H9 (cell line): ENCODE measurements at places on chromosomes 4 and X. TPM values are rescaled to one million over a fixed set of nuclear protein-coding genes. Genes with fewer than 3 reads are reported as not detected.

The CSAG1 gene
- total RNA-seq, result not detected in 2 replicates

The PDGFC gene
- 3.9 and 4.5 TPM in 2 replicates for total RNA-seq

The ZNF157 gene
- total RNA-seq, result 0.81 TPM in 2 replicates

The MAMLD1 gene
- total RNA-seq, result 0.48 and 0.53 TPM in 2 replicates

The NAA10 gene
- total RNA-seq, result 101 and 103 TPM in 2 replicates

DNA sequence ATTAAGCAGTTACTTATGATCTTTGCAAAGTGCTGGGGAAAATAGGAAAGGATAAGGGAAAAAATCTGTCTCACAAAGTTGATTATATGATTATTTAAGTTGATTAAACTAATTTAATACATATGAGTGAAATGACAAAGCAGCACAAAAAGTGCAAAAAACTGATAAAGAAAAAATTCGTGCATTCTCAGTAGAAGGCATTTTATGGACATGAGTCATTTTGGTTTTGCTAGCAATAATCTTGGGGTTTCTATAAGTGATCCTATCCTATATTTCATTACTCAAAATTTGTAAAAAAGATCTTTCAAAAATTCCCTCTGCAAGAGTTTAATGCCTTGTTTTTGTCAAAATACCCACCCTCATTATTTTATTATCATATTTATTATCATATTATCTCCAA, 224.2 kb upstream of the ANXA10 start:
- DNase-seq, result no peak
- H3K4me3 ChIP-seq, result no peak overlapping the region
- no peaks in the 10 kb centered on the region for H3K36me3 ChIP-seq
- H3K27ac ChIP-seq, result no peak overlapping the region

DNA sequence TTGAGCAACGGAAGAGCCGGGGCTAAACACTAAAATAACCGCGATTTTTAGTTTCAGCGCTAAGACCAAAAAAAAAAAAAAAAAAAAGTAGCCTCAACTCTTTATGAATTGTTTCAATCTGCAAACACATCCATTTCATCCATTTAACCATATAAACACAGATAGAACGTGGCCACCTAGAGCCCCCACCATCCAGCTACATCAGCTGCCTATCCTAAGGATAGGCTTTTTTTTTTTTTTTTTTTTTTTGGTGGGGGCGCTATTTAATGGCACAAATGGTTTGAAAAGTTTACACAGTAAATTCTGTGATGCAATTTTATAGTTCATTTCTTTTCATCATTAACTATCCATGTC, 492 bp upstream of the HDAC8 start:
- no peaks in the 10 kb centered on the region for H3K27me3 ChIP-seq
- peaks cover 25% of the 10 kb centered on the region for H3K36me3 ChIP-seq
- H3K27ac ChIP-seq, result no peak overlapping the region

DNA sequence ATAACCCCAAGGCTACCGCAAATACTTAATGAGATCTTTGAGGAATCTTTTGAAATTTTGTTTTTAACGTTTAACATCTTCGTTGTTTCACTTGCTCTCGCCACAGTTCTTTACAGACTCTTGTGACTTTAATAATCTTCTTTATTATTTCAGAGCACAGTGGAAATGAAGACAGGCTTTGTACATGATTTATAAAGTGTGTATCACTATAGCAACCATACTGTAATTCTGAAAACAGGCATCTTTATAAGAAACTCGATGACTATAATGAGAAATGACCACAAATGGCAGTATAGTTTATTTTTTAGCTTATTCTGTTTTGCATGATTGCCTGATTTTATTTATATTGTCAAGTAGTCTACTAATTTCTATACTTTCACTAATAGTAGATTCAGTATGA, 224.4 kb upstream of the GALNTL6 start:
- no peak overlapping the region for H3K4me3 ChIP-seq
- no peak for DNase-seq

DNA sequence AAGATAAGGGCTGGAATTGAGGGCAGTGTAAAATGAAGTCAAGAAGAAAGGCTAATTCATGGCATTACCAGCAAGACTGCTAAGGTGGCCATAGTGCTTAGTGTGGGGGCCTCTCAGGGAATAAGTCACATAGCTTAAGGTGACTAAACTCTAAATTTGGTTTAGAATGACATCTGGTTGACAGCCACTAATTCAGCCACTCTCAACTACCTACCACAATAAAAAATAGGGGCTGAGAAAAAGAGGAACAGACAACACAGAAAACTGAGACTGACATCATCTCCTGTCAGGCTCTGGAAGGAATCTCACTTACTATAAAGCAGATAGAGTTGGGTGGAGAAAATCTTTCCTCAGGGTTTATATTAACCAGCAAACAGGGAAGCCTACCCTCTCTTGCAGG, 96.9 kb downstream of the CHRDL1 start:
- DNase-seq, result no peak
- no peak overlapping the region for H3K4me3 ChIP-seq
- no peaks in the 10 kb centered on the region for H3K4me1 ChIP-seq
- H3K36me3 ChIP-seq, result no peaks in the 10 kb centered on the region
- no peak overlapping the region for H3K27ac ChIP-seq
- H3K27me3 ChIP-seq, result no peaks in the 10 kb centered on the region

- no peaks in the 10 kb centered on the region for H3K27me3 ChIP-seq
- H3K27ac ChIP-seq, result no peak overlapping the region
- H3K36me3 ChIP-seq, result no peaks in the 10 kb centered on the region
- no peak overlapping the region for H3K4me3 ChIP-seq
- no peaks in the 10 kb centered on the region for H3K4me1 ChIP-seq
Observed at GRCh38 chr4:60805500-60806313, 394.4 kb upstream of the ADGRL3 start.

DNA sequence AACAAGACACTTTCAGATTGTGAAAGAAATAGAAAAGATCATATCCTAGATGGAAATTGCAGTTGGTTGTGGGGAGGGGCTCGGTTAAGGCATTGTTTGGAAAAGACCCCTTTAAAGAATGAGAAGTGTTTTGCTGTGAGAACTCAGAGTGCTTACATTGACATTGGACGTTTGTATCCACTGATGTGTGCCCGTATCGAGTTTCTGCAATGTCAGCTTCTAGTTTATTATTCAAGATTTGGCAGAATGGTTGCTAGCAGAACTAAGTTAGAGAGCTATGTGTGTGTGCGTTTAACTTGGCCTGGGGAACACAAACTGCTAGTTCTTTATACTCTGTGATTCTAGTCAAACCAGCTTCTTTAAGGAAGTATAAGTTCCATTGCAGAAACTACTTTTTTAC, 2702.5 kb downstream of the PCDH7 start:
- H3K36me3 ChIP-seq, result no peaks in the 10 kb centered on the region
- H3K4me3 ChIP-seq, result no peak overlapping the region
- no peaks in the 10 kb centered on the region for H3K27me3 ChIP-seq
- DNase-seq, result no peak

- DNase-seq, result no peak
- peaks cover 19% of the 10 kb centered on the region for H3K36me3 ChIP-seq
- no peak overlapping the region for H3K4me3 ChIP-seq
- no peaks in the 10 kb centered on the region for H3K27me3 ChIP-seq
- no peaks in the 10 kb centered on the region for H3K4me1 ChIP-seq
Observed at GRCh38 chrX:154022108-154022507, 2.4 kb upstream of the IRAK1 start.

DNA sequence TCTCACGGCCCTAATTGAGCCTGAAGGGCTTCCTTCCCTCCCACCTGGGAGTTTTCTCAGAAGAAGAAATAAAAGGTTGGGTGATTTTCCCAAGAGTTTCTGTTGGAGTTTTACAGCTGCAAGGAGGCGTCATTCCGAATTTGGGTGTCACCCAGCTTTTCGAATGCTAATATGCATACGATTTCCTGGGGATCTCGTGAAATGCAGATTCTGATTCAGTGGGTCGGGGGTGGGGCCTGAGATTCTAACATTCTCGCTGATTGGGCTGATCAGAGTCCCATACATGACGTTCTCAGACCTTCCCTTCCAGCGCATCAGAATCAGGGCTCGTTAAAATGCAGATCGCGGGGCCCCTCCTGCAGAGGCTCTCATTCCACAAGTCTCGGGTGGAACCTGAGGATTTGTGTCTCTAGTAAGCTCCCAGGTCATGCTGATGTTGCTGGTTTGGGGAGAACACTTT, 125.8 kb upstream of the STX18 start:
- H3K36me3 ChIP-seq, result peaks cover 3% of the 10 kb centered on the region; the same call in 2 of the 3 replicates
- H3K4me1 ChIP-seq, result peaks cover 19% of the 10 kb centered on the region; the same call in 1 of the 2 replicates
- H3K4me3 ChIP-seq, result peak overlapping the region; percentile 51
- H3K27me3 ChIP-seq, result no peaks in the 10 kb centered on the region
- H3K27ac ChIP-seq, result peak overlapping the region; percentile 70

DNA sequence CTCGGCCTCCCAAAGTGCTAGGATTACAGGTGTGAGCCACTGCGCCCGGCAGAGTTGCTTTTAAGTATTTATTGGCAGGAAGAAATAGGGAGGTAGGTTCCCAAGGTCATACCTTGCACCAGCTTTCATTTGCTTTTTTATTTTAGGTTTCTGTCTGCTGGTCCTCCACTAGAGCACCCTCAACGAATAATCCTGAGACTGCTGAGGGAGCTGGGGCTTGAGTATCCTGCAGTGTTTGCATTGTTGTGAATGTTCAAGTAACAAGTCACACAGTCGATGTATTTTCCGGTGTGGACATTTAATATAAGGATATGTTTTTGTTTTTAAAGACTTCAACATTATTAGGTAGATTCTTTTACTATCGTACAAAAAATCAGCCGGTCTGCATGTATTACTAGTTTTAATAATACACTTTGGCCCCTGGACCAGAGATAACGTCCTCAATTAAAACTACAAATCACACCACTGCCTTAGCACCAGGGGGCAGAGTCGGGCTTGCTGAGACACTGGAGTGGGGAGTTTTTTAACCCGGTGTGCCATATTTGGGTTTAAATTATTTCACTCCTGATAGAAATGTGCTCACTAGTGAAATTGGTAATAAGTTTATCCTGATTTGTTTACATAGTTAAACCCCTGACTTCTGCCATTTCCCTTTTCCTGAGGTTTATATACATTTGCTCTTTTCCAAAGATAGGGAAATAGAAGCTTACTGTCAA, 11.6 kb downstream of the SMIM20 start:
- peaks cover 28% of the 10 kb centered on the region for H3K36me3 ChIP-seq
- no peaks in the 10 kb centered on the region for H3K4me1 ChIP-seq
- H3K4me3 ChIP-seq, result no peak overlapping the region
- H3K27ac ChIP-seq, result no peak overlapping the region

DNA sequence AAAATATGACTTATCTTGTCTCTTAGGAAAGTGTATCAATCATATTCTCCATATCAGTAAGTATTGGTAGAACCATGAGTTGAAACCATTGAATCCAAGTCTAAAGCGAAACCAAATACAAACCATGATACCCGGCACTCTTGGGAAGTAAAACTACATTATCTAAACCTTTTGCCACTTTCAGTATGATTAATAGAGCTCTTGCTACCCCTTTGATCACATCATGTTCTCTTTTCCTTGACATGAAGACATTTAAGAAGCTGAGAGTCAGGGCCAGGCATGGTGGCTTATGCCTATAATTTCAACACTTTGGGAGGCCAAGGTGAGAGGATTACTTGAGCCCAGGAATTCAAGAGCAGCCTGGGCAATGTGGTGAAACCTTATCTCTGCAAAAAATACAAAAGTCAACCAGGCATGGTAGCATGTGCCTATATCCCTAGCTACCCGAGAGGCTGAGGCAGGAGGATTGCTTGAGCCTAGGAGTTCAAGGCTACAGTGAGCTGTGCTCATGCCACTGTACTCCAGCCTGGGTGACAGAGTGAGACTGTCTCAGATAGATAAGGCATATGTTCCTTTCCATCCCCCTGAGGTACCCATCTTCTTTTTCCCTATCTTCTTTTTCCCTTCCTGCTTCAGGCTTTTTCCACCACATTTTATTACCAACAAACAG, 45.4 kb downstream of the CEP135 start:
- no peaks in the 10 kb centered on the region; the same call in 1 of the 2 replicates for H3K4me1 ChIP-seq
- H3K36me3 ChIP-seq, result peaks cover 16% of the 10 kb centered on the region
- no peak overlapping the region for H3K4me3 ChIP-seq
- DNase-seq, result no peak

- H3K27ac ChIP-seq, result no peak overlapping the region
- DNase-seq, result no peak
Observed at GRCh38 chr4:58261526-58261925, 1151.3 kb upstream of the IGFBP7 start.

- no peak overlapping the region for H3K4me3 ChIP-seq
- H3K27me3 ChIP-seq, result no peaks in the 10 kb centered on the region
- H3K36me3 ChIP-seq, result no peaks in the 10 kb centered on the region
- DNase-seq, result no peak
Observed at GRCh38 chr4:23135792-23136645, 443.3 kb downstream of the GBA3 start.

DNA sequence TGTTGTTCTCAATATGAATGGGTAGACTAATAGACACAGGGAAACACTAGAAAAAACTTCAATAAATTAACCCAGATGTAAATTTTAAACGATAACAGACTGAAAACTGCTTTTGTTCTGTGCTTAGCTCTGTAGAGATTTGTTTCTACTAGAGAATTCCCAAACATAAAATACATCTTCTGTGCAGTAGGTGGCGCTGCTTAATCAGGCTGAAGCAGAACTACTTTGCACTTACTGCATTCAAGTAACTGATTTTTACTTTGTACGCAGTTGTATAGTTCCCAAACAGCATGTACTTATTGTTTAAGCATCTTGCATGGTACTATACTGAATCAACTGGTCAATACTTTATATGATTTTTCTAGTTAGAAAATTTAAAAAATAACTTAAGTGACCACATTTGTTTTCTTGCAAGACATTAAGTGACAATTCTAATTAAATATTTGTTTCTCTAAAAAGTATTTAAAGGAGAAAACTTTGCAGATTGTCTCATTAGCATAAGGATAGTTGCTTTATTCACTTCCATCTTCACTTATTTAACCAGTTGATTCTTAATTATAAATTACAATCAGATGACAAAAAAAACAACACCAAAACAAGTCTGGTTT, 490.6 kb downstream of the IL15 start:
- H3K36me3 ChIP-seq, result no peaks in the 10 kb centered on the region
- DNase-seq, result peak; percentile 31
- H3K27me3 ChIP-seq, result no peaks in the 10 kb centered on the region
- no peaks in the 10 kb centered on the region; the same call in 1 of the 2 replicates for H3K4me1 ChIP-seq

DNA sequence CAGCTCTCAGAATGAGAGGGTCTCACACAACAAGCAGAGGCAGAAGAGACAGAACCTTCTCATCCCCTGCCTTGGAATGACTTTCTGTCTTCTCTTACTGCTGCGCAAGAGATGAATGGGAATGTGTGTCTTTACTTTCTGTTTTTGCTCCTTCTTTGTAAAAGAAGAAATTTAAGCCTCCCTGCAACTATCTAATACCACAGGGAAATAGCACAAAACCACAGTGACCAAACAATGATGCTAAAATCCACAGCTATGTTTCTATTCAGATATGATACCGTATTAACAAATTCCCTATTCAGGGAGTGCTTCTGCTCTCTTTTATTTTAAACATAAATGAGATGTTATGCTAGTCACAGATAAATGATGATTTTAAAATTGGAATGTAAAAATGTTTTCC, 173.8 kb upstream of the RAI2 start:
- no peak overlapping the region for H3K27ac ChIP-seq
- no peak overlapping the region for H3K4me3 ChIP-seq

DNA sequence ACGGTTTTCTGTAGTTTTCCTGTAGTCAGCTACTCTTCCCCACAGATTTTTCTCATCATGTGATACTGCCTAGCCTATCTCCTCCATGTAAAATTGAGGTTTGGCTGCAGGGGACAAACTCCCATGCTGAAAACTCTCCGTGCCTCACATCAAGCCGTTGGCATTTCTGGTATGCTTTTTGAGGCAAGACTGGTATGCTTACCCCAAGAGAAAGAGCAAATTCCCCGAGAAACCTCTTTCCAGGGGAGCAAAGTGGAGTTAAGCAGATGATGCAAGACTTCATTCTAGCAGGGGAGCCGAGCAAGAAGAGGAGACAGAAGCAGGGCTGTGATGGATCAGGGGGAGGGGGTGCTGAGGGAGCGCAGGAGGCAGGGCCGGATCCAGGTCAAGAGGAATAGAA, 4.8 kb downstream of the SOWAHD start:
- H3K4me1 ChIP-seq, result no peaks in the 10 kb centered on the region
- H3K36me3 ChIP-seq, result 0 out of 2 replicates have a peak, but pooled peaks cover 3% of the 10 kb centered on the region
- H3K27ac ChIP-seq, result no peak overlapping the region
- H3K4me3 ChIP-seq, result no peak overlapping the region
- H3K27me3 ChIP-seq, result no peaks in the 10 kb centered on the region; the same call in 1 of the 2 replicates
- no peak for DNase-seq
